ENCODE measurements at places on chromosomes 4 and X.

DNA sequence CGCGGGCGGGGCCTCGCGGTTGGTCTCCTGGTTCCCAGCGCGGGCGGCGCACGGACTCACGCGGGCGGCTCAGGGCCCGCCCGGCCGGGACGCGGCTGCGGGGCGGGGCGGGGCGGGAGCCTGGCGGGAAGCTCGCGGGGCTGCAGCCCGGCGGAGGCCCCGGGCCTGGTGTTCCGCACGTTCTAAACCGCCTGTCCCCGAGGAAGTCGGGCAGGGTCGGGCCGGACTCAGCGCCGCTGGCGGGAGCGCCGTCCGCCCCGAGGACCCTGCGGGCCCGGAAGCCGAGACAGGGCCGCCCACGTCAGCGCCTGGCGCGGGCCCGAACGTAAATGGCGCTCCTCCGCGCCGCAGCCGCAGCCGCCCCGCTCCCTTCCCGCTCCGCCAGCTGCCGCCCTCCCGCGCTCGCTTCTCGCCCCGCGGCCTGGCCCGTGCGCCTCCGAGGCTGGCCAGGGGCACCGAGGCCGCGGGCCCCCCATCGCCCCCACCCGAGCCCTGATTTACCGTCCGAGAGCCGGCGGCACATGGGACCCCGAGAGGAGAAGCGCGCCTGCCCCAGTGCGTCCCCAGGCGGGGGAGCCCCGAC lies 309 bp upstream of the CTBP1 start:
- DNase-seq, result peak; percentile 93

GRCh38 chr4:17500574-17500973 lies 11.3 kb downstream of the QDPR start:
- DNase-seq, result no peak

DNA sequence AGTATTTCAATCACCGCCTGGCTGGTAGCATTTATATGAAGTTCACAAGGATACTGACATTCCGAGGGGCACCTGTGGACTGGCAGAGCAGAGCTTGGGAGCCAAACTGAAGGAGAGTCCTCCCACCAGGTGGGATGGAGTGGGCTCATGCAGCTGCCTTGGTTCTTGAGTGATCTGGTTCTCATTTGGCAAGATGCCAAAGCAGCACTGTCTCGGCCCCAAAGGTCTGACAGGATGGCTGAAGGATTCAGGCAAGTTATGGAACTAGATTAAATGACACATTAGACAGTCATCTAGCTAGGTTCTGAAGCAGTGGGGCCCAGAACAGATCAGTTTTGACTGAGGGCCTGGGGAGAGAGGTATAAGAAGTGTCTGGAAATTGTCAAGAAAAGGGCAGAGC lies 3.2 kb downstream of the FGF16 start:
- no peak for DNase-seq

GRCh38 chrX:48818866-48819265 lies 7.4 kb upstream of the ERAS start:
- no peak for DNase-seq

- DNase-seq, result peak; percentile 89
These were observed 9.7 kb upstream of the MAGEA4 start for GRCh38 chrX:151902813-151903591.

GRCh38 chr4:148059617-148060180 lies 327.8 kb downstream of the ARHGAP10 start:
- no peak for DNase-seq

DNA sequence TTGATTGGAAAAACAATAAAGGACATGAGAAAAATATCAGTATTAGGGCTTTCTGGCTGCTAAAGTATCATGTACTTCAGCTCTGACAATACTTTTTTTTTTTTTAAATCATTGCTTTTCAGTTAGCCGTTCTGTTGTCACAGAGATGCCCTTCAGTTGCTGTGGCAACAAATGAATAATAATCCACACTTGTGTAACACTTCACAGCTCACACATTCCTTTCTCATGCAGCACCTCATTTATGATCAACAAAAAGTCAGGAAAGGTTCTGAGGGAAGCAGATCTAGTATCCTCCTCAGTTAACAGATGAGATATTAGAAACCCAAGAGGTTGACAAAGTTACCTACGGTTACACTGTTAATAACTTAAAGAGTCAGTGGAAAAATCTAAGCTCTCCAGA lies 444.2 kb upstream of the SLIT2 start:
- DNase-seq, result peak; percentile 83

GRCh38 chr4:155190099-155190498 lies 18.3 kb upstream of the NPY2R start:
- no peak for DNase-seq

DNA sequence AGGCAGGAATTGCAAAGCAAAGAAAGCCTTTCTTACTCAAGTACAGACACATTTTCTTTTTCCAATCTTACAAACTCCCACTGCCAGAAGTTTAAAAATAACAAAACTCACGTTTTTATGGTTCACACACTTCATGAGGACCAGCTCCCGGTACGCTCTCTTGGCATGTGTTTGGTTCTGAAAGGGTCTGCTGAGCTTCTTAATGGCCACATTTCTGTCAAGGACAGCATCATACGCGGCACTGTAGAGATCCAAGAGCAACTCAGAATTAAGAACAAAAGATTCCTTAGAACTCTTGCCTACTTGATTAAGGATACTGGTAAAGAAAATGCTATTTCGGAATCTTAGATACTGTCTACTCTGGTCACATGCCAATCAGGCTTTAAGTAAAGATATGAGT lies 252.7 kb downstream of the MAPK10 start:
- no peak for DNase-seq

- DNase-seq, result peak; percentile 81
These were observed 15.1 kb downstream of the S100G start for GRCh38 chrX:16665089-16665488.

GRCh38 chr4:125187226-125188176 lies 127.3 kb upstream of the FAT4 start:
- peak; percentile 75 for DNase-seq

DNA sequence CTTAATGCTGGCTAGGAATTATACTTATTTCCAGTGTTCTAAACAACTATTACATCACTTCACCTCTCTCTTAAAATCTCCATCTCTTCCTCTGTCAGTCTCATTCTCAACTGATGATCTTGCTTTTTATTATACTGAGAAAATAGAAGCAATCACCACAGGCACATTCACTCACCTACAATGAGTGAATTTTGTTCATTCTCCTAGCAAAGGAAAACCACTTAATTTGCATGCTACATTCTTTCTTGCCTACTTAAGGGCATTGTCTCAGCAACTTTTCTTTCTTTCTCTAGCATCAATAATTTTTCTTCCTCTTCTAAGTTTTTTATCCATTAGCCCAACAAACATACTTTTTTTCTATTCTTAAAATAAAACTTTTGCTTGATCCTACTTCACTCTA lies 21.1 kb upstream of the USP38 start:
- DNase-seq, result no peak

- DNase-seq, result peak; percentile 56
These were observed 69.8 kb downstream of the SHROOM3 start for GRCh38 chr4:76504613-76505465.

DNA sequence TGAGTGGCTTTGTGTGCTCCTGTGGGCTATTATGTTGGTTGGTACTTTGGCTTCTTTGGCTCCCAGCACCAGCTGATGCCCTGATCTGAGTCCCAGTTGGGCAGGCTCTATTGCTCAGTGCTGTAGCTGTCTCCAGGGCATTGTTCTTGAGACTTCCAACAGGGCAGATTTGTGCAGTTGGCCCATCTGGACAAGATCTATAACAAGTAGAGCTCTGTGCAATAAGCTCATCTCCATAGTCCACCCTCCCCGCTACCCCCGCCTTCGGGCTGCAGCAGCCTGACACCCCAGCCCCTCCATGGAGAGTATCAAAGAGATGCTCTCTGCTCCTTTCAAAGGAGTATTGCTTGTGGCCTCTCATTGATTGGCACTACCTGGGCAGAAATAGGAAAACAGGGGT lies 5.8 kb upstream of the TMEM31 start:
- DNase-seq, result no peak

- peak; percentile 48 for DNase-seq
These were observed 107.0 kb downstream of the IQCM start for GRCh38 chr4:149708513-149709130.

- peak; percentile 73 for DNase-seq
These were observed 1703.7 kb upstream of the AGA start for GRCh38 chr4:179145746-179146525.

DNA sequence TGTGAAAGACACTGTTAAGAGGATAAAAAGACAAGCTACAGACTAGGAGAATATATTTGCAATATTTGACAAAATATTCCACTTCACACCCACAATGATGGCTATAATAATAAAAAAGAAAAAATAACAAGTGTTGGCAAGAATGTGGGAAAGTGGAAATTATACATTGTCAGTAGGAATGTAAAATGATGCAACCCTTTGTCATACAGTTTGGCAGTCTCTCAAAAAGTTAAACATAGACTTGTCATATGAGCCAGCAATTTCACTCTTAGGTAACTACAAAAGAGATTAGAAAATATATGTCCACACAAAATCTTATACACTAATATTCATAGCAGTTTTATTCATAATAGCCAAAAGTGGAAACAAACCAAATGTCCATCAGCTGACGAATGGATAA lies 5.2 kb upstream of the RADX start:
- peak; percentile 21 for DNase-seq

DNA sequence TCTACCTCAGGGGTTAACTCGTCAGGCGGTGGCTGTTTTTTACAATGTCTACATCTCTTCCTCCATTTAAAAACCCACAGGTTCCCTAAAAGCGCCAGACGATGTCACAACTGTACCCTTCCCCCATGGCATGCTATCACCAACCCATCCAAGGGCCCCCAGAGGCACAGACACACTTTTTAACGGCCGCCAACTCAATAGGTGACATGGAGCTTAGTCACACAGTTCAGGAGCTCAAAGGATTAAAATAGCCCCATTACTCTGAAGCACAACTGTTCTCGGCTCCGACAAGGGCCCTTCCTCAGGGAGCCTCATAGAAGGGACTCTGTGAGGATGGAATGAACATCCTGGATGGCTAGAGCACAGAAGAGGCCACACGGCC lies 12.4 kb downstream of the SH3KBP1 start:
- peak; percentile 64 for DNase-seq

DNA sequence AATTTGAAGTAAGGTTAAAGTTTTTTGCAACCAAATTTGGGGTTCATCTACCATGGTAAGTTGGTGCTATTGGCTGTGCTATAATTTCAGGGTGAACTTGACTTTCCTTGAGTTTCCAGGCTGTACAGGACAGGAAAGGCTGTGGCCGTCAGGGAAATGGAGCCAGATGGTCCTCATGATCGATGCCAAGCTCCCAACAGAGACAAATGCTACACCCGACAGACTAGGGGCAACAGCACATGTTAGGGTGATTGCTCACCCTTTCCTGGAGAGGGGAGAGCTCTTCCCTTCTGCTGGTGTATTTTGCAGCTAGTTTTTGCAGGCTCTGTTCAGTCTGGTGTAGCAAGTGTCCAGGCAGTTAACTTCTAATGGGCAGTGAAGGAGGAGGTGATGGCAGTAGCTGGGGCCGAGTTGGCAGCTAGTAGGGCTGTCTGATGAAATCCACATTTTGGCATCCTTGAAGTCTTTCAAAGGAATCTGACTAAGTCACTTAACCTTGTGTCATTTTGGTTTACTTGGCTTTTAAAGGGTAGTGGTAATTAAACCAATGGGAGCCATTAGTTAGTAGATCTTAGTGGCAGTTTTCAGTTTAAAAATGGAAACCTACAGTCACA lies 47.8 kb downstream of the GAB1 start:
- no peak for DNase-seq

GRCh38 chr4:71872767-71873415 lies 89.0 kb upstream of the GC start:
- DNase-seq, result no peak

GRCh38 chr4:5144384-5144783 lies 93.1 kb downstream of the STK32B start:
- no peak for DNase-seq

DNA sequence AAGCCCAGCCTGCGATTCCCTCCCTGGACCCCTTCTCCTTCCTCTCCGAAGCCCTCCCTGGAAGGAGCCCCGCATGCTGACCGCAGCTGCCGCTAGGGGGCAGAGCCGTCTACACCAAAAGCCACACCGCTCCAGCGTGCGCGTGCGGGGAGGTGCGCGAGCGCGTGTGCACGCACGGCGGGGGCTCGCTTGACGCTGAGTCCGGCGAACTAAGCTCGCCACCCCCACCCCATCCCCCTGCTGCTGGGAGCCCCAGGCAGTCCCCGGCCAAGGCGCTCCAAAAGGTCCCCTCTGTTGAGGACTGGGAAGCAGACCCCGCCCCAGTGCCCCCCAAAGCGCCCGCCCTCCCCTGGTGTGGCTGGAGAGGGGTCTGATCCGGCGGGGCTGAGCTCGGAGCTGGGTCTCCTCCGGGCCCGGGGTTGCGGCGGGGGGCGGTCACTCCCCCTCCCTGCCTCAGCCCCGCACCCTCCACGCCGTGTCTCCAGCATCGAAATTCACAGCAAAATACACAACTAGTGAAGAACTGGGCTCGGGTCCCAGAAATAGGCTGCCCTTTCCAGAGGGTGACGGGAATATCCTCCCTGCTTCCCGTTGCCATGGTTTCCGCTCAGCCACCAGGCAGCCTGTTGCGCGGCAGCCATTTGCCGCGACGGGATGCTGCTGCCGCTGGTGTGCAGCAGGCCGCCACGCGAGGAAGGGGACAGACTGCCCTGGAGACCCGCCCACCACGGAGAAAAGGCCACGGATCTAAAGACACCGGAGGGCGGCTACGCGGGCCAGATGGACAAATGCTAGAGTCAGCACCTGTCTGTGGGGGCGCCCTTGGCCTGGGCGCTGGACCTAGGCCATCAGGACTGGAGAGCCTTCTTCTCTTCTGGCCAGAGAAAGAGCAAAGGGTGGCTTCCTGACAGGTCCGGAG lies 11.2 kb upstream of the CCNQ start:
- peak; percentile 75 for DNase-seq

GRCh38 chr4:116882503-116882902 lies 202.9 kb downstream of the TRAM1L1 start:
- no peak for DNase-seq

GRCh38 chr4:179353786-179354185 lies 1911.5 kb upstream of the AGA start:
- no peak for DNase-seq

GRCh38 chr4:146095091-146095690 lies 80.3 kb upstream of the LSM6 start:
- DNase-seq, result peak; percentile 51

DNA sequence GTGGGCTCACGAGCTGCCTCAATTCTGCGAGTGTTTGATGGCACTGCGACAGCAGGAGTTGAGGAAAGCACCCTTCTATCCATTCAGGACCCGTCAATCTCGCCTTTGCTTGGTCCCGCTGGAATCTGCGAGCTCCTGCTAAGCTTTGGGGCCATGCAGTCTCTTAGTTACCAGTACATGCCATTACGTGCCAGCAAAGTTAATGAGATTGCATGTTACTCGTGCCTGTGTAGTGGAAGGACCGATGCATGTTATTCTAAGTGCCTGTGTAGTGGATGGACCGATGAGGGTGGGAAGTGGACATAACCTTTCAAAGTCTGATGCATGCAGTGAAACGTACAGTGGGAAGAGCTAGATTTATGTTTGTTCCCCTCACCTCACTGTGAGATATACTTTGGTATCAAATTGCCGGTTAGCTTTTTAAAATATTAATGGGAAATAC lies 569 bp downstream of the RPS3A start:
- DNase-seq, result peak; percentile 28

GRCh38 chr4:25954293-25954904 lies 40.4 kb downstream of the SMIM20 start:
- DNase-seq, result no peak

GRCh38 chr4:76802236-76803021 lies 95.5 kb downstream of the SOWAHB start:
- peak; percentile 61 for DNase-seq

GRCh38 chrX:499870-500364 lies 113.2 kb upstream of the PPP2R3B start:
- no peak for DNase-seq

GRCh38 chrX:15761564-15762191 lies 23.6 kb downstream of the CA5B start:
- DNase-seq, result peak; percentile 26

GRCh38 chr4:159867673-159868072 lies 764.8 kb downstream of the RAPGEF2 start:
- no peak for DNase-seq
